PC-3 (cell line): ENCODE measurements at places on chromosomes 1 and 21.

- no peak for DNase-seq
- H3K27ac ChIP-seq = no peak overlapping the region
- H3K4me1 ChIP-seq = no peaks in the 10 kb centered on the region
- H3K4me3 ChIP-seq = no peak overlapping the region
- H3K27me3 ChIP-seq = peaks cover 37% of the 10 kb centered on the region
- H3K36me3 ChIP-seq = no peaks in the 10 kb centered on the region
Measured at GRCh38 chr1:213357403-213357802, 306.4 kb downstream of the RPS6KC1 start.

- no peaks in the 10 kb centered on the region for H3K36me3 ChIP-seq
- H3K27ac ChIP-seq = no peak overlapping the region
- no peak overlapping the region for H3K4me3 ChIP-seq
- H3K27me3 ChIP-seq = no peaks in the 10 kb centered on the region
Measured at GRCh38 chr1:194369060-194369459, 1182.6 kb upstream of the B3GALT2 start.

- no peaks in the 10 kb centered on the region for H3K36me3 ChIP-seq
- peaks cover 12% of the 10 kb centered on the region for H3K4me1 ChIP-seq
- H3K4me3 ChIP-seq = no peak overlapping the region
- no peak for DNase-seq
- H3K27ac ChIP-seq = no peak overlapping the region
Measured at GRCh38 chr1:58735586-58735985, 35.7 kb upstream of the MYSM1 start.

DNA sequence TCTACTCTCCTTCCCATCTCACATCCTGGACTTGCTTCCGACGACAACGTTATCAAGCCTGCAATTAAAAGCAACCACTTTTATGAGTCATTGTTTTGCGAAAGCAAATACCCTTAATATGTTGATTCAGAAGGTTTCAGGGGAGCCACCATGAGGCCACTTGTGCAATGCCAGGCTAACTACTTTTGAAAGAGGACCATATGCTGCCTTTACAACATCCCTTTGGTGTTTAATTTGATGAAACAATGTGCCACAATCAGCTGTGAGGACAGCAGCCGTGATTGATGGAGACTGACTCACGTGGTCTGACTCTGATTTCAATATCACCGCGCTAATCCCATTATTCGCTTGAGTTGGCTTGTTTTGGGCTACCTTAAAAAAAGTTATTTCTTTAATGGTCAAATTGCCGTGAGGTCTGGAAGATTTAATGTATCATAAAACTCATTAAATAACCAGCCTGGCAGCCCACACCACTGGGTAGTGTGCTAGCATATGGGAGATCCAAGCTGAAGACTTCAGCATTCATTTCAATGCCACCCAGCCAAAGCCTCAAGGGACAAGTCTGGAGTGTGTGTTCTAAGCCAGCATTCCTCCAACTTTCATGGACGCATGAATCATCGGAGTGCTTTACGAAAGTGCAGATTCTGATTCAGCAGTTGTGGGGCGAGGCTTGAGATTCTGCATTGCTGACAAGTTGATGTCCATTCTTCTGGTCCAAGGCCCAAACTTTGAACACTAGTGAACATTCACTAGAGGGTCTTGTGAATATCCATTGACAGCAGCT is 73.3 kb upstream of the PAXBP1 start:
- peak; percentile 61 for DNase-seq
- no peak overlapping the region for H3K4me3 ChIP-seq
- H3K27me3 ChIP-seq = peaks cover 68% of the 10 kb centered on the region
- no peaks in the 10 kb centered on the region for H3K36me3 ChIP-seq
- no peak overlapping the region for H3K27ac ChIP-seq

DNA sequence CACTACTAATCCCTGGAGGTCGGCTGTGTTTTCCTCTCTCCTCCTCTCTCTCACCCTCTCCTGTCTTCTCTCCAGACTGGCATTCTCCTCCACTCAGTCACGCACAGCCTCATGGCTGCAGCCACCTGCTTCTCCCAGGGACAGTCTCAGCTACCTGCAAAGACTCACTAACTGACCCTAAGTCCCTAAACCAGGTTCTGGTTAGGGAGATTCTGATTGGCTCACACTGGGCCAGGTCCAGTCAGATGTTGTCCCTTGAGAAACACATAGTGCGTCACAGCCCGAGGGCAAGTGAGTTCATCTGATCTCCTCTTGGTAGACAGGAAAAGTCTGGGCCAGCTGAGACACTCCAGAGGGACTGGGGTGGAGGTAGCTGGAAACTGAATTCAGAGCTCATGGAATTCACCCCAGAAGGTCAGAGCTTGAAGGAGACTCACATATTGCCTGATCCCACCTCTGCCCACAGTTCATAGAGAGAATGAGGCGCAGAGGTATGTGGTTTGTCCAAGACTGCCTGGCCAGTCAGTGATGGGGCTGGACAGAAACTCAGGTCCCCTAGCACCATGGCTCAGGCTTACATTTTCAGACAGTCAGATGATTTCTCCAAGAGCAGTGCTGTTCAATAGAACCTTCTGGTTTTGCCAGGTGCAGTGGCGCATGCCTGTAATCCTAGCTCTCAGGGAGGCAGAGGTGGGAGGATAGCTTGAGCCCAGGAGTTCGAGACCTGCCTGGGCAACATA is 40.4 kb upstream of the RPL11 start:
- H3K4me1 ChIP-seq = no peaks in the 10 kb centered on the region
- no peaks in the 10 kb centered on the region for H3K36me3 ChIP-seq
- no peak overlapping the region for H3K4me3 ChIP-seq
- no peak overlapping the region for H3K27ac ChIP-seq
- no peaks in the 10 kb centered on the region for H3K27me3 ChIP-seq
